ENCODE measurements at places on chromosomes 3 and 15. TPM values are rescaled to one million over a fixed set of nuclear protein-coding genes. Genes with fewer than 3 reads are reported as not detected.

GRCh38 chr15:39171944-39172368 is 408.9 kb upstream of the THBS1 start:
- H3K36me3 ChIP-seq: no peaks in the 10 kb centered on the region
- peak; percentile 74 for DNase-seq
- H3K27me3 ChIP-seq: no peaks in the 10 kb centered on the region
- no peak overlapping the region for H3K4me3 ChIP-seq

GRCh38 chr15:62647202-62647842 is 395.2 kb upstream of the TPM1 start:
- H3K27ac ChIP-seq: no peak overlapping the region
- H3K4me3 ChIP-seq: no peak overlapping the region
- no peaks in the 10 kb centered on the region for H3K27me3 ChIP-seq

STAB1 gene
- 0.66 TPM for total RNA-seq

DNA sequence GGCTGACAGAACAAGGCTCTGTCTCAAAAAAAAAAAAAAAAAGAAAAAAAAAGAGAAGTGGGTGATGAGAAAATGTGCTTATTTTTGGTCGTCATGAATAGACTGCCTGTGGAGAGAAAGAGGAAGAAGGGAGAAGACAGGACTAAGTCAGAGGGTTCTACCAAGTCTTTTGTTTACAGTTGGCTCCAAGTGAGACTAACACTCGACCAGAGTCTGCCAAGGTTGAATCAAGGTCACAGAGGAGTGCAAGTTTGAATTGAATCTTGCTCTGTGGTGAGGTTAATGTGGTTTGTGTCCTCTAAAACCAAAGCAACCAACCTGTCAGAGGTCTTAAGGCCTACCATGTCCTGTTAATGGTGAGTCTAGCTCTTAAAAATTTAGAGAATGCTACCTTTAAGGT is 334.1 kb upstream of the GRM7 start:
- no peak overlapping the region for H3K4me3 ChIP-seq
- no peak overlapping the region for H3K27ac ChIP-seq
- no peaks in the 10 kb centered on the region for H3K27me3 ChIP-seq
- no peak for DNase-seq
- H3K36me3 ChIP-seq: no peaks in the 10 kb centered on the region

ALDH1L1 gene
- 1.2 TPM for total RNA-seq
